Thoracic aorta (tissue), 2 donors: ENCODE measurements at places on chromosomes 7 and 10.

DNA sequence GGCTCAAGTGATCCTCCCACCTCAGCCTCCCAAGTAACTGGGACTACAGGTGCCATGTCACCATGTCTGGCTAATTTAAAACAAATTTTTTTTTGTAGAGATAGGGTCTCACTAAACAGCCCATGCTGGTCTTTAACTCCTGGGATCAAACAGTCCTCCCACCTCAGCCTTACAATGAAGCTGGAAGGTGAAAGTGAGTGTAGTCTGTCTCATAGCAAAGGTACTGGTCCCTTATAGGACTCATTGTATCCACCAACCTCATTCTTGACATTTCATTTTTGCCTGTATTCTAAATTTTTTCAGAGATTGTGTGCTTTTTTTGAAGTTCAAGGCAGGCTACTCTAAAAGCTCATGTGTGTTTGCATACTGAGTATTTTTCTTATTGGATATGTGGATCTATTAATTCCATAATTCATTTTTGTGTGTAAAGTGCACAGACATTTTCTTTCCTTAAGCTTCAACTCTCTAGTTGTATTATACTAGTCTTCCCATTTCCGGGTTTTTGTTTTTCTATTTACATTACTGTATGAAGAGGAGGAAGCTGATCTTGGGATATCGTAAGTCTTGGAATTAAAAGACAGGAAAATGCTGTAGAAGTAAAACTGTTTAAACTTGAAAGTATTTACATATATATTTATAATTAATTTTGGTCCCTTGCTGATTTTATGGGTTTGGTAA lies 13.3 kb downstream of the KMT2E start:
- DNase-seq = no peak

DNA sequence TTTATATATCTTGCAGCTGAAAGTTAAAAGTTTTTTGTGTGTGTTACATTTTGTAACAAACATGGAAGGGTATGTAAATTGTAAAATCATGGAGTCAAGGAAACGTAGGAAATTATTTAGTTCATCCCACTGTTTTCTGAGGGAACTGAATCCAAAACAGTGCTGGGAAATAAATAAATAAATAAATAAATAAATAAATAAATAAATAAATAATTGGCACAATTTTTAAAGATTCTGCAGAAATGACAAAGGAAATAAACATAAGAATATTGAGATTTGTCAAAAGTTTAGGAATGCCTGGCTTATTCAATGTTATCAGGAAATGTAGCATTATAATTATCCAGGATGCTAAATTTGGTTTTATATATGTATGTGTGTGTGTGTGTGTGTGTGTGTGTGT lies 91.4 kb upstream of the AGBL3 start:
- no peak for DNase-seq

- DNase-seq = no peak
Observed at GRCh38 chr10:94521276-94522250, 24.0 kb upstream of the HELLS start.

- DNase-seq = no peak
Observed at GRCh38 chr10:34102893-34103506, 712.1 kb downstream of the PARD3 start.
